ENCODE measurements at places on chromosomes 3 and 15. TPM values are rescaled to one million over a fixed set of nuclear protein-coding genes. Genes with fewer than 3 reads are reported as not detected.

AQR gene
- 16.1 TPM for total RNA-seq

DNA sequence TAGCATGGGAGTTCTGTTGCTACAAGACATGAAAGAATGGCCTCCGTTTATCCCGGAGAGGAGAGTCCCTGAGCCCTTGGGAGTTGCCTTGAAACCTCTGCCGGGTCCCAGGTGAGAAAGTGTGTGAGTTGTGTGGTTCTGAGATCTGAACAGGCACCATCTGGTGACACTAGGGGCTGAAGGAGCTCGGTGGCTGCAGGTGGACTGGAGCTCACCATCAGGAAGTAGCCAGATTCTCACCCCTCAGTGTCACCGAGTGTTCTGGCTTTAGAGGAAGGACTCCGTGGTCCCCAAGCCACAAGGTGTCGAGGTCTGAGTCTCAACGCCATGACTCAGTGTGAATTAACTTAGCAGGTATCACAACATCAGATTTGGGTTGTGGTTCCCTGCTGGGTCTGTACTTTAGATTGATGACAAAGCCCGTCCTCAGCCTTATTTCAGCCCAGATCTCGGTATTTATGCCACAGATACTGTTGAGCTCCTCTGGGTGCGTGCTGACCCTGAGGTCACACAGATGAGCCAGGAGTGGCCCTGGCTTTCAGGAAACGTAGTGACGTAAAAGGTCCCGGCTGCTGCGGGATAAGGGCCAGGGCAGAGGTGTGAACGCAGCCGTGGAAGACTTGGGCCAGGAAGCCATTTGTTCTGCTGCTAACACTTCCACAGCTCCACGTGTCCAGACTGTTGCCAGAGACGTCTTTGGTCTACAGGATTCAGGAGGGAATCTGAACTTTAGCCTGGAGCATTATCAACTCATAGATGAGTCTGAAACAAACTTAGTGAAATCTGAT, 54.4 kb downstream of the PGPEP1L start:
- DNase-seq = no peak

- DNase-seq = peak; percentile 68
Observed at GRCh38 chr3:40299721-40300335, 9.7 kb upstream of the EIF1B start.

DNA sequence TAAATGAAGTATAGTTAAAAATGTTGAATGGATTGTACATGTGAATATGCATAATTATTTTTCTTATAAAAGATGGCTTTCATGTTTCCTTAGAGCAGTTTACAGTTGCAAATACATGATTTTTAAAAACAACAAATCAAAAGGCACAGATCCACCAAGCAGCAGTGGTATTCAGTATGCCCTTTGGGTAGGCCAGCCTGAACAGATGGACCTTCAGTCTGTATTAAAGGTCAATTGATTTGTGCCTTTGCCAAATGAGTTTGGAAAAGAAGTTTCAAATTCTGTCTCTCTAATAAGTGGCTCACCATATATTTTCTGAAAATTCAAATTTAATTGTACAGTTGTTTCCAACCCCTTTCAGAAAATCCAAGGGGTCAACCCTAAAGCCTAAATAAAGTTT, 477.1 kb downstream of the NSUN3 start:
- DNase-seq = no peak

- no peak for DNase-seq
Observed at GRCh38 chr3:16382845-16383244, 117.8 kb downstream of the OXNAD1 start.

GRCh38 chr15:66830358-66830757, 128.3 kb downstream of the SMAD6 start:
- DNase-seq = peak; percentile 87

DNA sequence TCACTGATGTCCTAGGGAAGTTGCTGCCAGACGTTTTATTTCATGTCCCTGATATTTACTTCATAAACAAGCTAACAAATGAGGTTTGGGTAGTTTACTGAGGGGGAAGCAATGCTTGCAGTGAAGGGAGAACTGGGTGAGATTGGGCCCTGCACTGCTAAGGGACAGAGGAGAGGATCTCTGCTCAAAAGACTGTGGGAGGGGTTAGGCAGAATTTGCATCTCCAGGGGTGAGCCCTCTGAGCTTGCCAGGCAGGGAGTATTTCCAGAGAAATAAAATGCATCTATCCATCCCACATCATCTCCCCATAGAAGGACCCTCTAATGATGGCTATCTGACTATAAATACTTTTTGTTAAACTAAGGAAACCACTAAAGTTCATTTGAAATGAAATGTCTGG, 215.6 kb downstream of the CBLB start:
- DNase-seq = no peak

GRCh38 chr3:32733631-32734229, 48.7 kb downstream of the CNOT10 start:
- DNase-seq = peak; percentile 27

SEMA5B gene
- not detected for total RNA-seq

TMEM202 gene
- not detected for total RNA-seq

GRCh38 chr3:123338620-123339061, 110.2 kb downstream of the ADCY5 start:
- no peak for DNase-seq

DNA sequence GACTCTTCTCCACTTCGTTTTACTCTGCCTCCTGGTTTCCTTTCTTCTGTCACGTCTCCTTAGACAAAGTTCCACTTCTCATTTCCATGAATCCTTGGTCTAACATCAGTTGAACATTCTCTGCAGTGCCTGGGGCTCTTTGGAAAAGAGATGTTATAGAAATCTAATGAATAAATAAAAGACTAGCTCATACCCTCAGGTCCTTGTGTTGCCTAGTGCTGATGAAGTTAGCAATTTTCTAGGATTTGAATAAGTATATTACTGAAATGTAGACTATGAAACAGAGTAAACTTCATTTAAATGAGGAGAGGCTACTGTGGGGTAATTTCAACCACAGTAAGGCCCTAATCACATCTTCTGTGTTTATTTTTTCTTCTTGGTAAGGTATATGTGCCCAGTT, 146.9 kb upstream of the CADPS start:
- no peak for DNase-seq

LMAN1L gene
- total RNA-seq = not detected

OR5K2 gene
- not detected for total RNA-seq

CSPG4 gene
- 3.4 TPM for total RNA-seq

DNA sequence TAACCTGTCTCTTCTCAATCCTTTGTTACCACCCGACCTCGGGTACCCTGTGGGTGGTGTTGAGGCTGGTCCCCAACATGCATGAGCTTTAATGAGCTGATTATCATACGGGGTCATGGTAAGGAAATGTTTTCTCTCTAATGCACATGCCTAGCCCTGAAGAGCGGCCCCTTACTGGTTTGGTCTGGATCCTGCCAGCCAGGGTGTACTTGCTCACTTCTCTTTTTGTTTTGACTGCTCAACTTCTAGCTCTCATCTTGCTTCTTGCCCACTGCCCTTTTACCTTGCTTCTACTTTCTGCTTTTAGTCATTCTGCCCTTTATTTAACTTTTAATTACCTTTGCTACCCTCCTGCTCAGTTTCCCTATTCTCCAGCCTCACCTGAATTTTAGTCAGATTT, 44.3 kb upstream of the ACAD9 start:
- DNase-seq = no peak

PYGO1 gene
- 5.4 TPM for total RNA-seq

- DNase-seq = no peak
Observed at GRCh38 chr3:112319516-112320276, 13.3 kb upstream of the CD200 start.

- no peak for DNase-seq
Observed at GRCh38 chr3:142981108-142981507, 17.6 kb upstream of the PAQR9 start.

GRCh38 chr15:57504599-57504940, 87.1 kb upstream of the MYZAP start:
- DNase-seq = no peak

CCDC54 gene
- total RNA-seq = not detected

DNA sequence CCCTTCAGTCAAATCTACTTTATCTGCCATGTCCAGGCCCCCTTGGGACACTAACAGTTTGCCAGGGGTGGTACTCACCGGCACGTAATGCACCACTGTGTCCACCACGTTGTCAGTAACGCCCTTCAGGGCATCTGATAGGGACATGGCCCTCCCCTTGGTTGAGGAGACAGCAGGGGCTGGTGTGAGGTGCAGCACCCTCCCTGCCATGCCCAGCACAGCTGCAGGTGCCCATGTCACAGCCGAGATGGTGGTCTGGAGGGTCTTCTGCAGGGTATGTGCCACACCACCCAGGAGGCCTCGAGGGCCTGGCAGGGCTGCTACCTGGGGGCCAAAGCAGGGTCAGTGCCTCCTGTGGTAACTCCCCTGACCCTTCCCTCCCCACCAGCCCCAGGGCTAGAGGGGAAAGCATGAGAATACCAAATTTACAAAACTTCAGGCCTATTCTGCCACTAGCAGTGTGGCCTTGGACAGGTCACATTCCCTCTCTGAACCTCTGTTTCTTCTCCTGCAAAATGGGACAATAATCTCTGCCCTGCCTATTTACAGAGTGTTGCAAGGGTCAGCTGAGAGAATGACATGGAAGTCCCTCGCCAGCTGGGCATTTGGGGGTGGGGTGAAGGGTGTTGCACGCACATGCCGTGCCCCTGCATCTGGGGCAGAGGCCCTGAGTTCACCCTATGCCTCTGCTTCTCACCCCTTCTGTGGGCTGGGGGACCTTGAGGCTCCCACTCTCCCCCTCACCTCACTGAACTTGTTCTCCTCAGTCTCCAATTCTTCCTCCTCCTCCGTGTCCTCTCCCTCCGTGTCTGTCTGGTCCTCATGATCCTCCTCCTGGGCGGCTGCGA, 11.8 kb upstream of the KIF7 start:
- DNase-seq = no peak

ZNF660 gene
- total RNA-seq = 0.64 TPM

All from M059J (cell line).